ENCODE measurements at places on chromosomes 7 and 10.
A peak's percentile ranks its signal among the peaks of the same experiment; 100 is the strongest.

DNA sequence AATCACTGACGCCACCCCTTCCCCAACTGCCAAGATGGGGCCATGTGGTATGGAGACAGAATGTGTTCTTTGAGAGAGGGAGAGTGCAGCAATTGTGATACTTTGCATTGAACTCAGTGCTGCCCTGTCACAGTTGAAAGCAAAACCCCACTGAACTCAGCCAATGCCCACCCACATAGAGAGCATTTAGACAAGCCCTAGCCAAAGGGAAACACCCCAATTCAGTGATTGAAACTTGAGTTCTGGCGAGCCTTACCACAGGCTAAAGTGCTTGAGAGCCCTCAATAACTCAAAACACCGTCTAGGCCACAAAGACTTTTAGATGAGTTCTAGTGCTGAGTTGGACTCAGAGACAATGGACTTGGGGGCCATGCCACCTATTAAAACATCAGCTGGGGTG, 751.9 kb upstream of the POT1 start:
- DNase-seq = no peak

DNA sequence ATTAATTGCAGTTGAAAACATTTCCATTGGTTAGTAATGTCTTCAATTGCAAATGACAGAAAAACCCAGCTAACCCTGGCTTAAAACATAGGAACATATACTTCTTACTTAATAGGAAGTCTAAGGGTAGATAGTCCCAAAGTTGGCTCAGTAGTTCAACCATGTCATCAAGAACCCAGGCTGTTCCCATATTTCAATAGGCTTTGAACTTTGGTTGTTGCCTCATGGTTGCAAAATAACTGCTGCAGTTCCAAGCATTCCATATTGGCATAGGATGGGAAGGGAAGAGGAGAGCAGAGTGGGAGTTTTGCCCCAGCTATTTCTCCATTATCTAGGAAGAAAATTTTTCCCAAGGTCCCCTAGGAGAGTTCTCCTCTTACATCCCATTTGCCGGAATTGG, 81.4 kb upstream of the EEPD1 start:
- DNase-seq = no peak

GRCh38 chr7:150368096-150368883, at the start of gene REPIN1:
Gene REPIN1 (plus strand): TSS chr7:150368822. CDS start chr7:150369712, 890 bp downstream.
- DNase-seq = peak; percentile 69

DNA sequence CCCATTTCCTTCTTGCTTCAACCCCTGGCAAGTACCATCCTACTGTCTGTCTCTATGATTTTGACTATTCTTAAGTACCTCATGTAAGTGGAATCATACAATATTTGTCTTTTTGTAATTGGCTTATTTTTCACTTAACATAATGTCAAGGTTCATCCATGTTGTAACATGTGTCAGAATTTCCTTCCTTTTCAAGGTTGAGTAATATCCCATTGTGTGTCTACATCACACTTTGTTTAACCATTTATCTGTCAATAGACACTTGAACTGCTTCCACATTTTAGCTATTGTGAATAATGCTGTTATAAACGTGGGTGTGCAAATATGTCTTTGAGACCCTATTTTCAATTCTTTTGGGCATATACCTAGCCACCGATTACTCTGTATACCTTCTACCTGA, 14.0 kb upstream of the CDK14 start:
- no peak for DNase-seq

- DNase-seq = no peak
Measured at GRCh38 chr7:93185303-93186027, 37.3 kb upstream of the SAMD9L start.

DNA sequence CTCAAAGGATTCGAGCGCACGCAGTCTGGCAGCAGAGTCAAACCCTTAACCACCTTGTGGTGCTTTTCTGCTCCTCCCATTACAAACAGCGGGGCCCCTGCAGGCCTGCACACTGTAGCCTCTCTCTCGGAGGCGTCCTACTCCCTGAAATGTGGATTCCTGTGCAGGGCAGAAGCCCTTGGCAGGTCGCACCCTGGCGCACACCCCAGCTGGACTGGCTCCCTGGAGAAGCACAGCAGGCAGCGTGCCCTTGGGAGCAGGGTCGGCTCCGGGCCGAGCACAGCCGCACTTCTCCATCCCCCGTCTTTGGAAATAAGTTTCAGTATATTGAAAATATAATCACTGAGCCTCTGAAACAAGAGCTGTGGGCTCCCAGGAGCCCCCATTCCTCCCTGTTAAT, 144.1 kb downstream of the C10orf105 start:
- no peak for DNase-seq

- no peak for DNase-seq
Measured at GRCh38 chr7:69498671-69499070, 99.6 kb upstream of the AUTS2 start.

DNA sequence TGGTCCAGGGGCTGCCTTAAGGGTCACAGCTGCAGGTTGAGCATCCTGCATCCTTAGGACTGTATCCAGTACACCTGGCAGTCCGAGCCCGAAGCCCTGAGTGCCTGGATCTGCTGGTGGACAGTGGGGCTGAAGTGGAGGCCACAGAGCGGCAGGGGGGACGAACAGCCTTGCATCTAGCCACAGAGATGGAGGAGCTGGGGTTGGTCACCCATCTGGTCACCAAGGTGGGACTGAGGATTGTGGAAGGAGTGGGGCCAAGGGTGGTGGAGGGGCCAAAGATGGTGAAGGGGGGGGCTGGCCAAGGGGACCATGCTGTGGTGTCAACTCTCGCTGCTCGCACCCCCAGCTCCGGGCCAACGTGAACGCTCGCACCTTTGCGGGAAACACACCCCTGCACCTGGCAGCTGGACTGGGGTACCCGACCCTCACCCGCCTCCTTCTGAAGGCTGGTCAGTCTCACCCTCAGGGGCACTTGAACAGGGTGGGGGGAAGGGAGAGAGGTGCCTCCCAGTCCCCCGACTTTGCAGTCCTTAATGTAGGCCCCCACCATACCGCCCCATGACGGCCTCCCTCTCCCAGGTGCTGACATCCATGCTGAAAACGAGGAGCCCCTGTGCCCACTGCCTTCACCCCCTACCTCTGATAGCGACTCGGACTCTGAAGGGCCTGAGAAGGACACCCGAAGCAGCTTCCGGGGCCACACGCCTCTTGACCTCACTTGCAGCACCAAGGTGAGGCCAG, 5.3 kb downstream of the NFKB2 start:
- no peak for DNase-seq

DNA sequence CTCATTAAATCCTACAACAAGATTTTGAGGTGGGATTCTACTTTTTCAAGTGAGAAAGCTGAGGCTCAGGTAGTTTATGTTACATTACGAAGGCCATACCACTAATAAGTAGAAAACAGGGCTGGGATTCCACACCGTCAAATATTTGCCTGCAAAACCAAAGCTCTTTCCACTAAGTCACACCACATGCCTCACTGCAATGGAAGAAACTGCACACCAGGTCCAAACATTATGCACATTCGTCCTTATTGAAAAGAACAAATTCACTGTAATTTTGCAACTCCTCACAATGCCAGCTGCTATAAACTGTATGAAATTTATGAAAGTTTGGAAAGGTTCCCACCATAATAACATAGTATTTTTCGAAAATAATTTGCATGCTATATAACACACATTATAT, 66.5 kb downstream of the DGKB start:
- DNase-seq = no peak

GRCh38 chr10:96276831-96277230, 5.5 kb upstream of the BLNK start:
- no peak for DNase-seq

DNA sequence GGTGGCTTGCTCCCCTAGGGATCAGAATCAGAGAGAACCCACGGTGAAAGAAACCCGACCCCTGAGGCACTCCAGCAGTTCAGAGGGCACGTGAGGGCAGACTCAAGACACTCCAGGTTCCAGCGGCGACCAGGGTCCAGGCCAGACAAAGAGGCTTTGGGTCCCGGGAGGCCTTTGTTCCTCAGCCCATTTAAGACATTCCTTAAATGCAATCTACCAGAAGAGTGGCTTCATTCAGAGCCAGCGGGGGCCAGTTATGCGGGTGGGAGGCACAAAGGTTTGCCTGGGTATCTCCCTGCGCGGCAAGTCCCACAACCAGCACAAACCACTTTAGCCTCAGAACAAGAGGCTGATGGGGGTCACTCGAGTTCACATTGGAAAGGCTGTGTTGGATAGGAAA, 53.6 kb downstream of the AFAP1L2 start:
- no peak for DNase-seq

- DNase-seq = no peak
Measured at GRCh38 chr10:114239117-114239993, at the start of gene VWA2. Gene VWA2 (plus strand): TSS chr10:114239254. CDS start chr10:114248714, 9,460 bp downstream.

DNA sequence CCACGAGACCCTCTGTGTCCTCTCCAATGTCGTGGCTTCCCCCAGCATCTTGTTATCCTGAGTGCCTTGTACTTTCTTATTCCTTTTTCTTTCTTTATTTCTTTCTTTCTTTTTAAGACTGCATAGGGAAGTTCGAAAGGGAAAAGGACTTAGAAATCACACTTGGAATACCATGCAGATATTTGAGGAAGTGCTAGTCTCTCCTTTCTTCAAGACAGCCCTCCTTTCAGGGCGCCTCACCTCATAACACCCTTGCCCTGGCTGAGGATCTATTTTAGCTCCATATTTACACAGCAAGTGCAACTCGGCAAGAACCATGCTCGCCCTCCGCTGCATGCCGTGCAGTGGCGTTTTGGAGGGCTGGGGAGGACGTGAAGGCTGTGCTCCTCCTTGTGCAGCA, 232.3 kb upstream of the GLI3 start:
- DNase-seq = no peak

GRCh38 chr7:149873970-149874643, 338 bp downstream of the ATP6V0E2 start:
- no peak for DNase-seq

- peak; percentile 54 for DNase-seq
Measured at GRCh38 chr7:36784991-36785940, 61.0 kb upstream of the AOAH start.

DNA sequence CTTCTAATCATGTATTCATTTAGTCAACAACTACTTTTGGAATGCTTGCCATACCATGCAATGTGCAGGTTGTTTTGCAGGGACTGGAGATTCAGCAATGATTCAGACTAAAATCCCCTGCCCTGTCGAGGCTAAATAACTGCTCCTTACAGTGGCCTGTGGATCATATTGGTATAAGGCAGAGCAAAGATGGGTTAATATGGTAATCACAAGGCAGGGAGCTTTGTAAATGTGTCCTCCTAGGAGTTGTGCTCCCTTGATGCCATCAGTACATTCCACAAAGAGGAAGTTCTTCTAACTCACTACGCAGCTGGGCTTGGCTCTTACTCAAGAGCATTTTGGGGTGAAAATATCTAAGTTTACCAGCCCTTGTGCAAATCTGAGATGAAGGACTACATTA, 614 bp upstream of the IFIT2 start:
- peak; percentile 32 for DNase-seq

DNA sequence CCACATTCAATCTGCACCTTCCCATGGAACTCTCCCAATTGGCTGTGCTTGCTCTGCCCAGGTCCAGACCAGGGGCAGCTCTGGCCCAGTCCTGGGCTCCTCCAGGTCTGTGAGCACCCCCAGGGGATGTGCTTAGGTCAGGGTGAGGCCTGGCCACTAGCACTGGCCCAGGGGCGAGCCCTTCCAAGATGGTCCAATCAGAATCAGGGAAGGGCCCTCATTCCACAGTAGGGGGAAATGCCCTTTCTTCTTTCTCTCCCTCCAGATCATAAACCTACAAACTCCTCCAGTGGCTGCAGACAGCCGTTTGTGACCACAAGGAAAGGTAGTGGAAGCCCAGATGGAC, 157.0 kb downstream of the PRKAG2 start:
- no peak for DNase-seq

- DNase-seq = no peak
Measured at GRCh38 chr7:68998136-68998535, 600.1 kb upstream of the AUTS2 start.

DNA sequence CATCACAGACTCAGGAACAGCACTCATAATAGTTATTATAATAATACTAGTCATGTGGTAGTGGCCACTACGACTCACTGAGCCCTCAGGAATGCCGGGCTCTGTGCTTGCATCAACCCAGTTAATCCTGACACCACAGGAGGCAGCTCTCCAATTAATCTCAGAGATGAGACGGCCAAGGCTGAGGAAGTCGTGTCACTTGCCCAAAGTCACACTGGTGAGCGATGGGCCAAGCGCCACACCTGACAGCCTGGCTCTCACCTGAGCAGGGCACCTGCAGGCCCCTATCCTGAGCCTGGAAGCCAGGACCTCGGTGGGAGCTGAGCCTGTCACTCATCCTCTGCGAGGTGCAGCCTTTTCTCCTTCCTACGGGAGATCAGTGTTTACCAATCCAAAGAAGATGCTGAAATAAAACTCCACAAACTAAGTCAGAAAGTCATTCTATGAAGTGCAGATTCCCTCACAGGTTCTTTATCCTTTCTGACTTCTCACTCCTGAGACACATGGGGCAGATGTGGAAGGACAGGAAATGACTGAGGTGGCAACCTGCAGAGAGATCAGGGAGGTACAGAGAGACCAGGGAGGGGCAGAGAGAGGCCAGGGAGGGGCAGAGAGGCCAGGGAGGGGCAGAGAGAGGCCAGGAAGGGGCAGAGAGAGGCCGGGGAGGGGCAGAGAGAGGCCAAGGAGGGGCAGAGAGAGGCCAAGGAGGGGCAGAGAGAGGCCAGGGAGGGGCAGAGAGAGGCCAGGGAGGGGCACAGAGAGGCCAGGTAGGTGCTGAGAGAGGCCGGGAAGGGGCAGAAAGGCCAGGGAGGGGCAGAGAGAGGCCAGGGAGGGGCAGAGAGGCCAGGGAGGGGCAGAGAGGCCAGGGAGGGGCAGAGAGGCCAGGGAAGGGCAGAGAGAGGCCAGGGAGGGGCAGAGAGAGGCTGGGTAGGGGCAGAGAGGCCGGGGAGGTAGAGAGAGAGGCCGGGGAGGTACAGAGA, 38.5 kb downstream of the VIPR2 start:
- no peak for DNase-seq

GRCh38 chr7:80410081-80410480, 101.8 kb downstream of the GNAT3 start:
- DNase-seq = no peak

All from CD4-positive, alpha-beta T cell (primary cell).